ENCODE measurements at places on chromosomes 6 and 20.

GRCh38 chr6:145756170-145756662 is 20.9 kb upstream of the EPM2A start:
- no peak for DNase-seq

DNA sequence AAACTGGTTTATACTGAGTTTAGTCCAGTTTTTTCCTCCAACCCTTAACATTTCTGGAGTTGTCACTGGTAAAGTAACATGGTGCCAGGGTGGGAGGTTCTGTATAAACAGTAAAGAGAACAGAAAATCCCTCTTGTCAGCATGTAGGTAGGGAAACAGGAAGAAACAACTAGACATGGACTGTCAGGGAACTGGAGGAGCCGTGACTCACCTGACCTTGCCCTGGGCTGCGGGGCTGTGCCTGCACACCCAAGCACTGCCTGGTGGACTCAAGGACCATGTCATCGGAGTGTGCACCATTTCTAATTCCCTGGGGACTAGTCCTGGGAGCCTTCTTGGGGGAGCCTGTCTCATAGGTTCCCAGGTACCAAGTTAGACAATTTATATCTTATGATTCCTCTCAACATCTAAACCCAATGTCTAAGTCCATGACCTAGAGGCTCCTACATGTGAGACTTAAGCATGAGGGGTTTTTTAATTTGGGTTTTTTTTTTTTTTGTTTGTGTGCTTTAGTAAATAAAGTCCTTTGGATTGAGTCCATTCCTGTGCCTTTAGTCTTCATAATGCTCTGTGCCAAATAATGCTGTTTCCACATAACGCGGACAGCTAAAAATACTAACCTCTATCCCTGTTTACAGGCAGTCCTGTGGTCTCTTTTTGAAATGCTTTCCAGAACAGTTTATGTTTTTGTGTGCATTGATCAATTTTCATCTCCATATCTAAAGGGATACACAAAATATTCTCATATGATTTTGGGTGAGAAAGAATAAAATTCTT is 136.9 kb upstream of the SUPT3H start:
- DNase-seq = no peak

GRCh38 chr20:50980071-50980681 is 21.6 kb downstream of the MOCS3 start:
- DNase-seq = no peak

- DNase-seq = no peak
These were observed 877.5 kb downstream of the TFAP2A start for GRCh38 chr6:9537381-9537780.

DNA sequence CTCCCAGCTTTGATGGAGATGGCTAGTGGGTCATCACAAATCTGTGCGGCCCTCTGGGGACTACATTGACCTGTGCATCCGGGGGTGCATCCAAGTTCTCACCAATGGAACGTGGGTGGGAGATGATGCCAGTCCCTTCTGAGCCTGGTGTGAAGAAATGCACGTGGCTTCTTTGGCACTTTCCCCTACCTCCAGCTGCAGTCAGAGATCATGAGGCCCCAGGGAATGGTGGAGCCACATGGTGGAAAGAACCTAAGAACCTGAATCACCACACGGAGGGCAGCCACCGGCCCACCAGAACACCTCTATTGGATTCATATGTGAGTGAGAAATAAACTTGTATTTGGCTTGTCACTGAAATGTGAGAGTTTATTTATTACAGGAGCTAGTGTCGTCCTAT is 9.9 kb upstream of the CDKN1A start:
- DNase-seq = no peak

DNA sequence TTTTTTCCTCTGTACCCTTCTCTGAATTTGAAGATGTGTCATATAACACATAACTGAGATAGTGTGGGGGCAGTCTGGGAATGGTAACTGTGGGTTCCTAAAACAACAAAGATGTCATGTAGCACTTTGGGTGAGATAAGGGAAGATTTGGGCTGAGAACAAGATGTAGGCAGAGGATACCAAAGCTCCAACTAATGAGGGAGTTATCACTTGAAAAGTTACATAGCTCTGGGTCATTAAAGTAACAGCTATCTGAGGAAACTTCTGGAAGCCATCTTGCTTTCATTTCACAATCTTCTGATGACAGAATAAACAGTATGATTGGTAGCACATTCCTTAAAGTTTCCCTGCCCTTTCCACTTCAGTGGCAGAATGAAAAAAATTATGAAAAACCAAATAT is 255.4 kb downstream of the TBX18 start:
- DNase-seq = no peak

DNA sequence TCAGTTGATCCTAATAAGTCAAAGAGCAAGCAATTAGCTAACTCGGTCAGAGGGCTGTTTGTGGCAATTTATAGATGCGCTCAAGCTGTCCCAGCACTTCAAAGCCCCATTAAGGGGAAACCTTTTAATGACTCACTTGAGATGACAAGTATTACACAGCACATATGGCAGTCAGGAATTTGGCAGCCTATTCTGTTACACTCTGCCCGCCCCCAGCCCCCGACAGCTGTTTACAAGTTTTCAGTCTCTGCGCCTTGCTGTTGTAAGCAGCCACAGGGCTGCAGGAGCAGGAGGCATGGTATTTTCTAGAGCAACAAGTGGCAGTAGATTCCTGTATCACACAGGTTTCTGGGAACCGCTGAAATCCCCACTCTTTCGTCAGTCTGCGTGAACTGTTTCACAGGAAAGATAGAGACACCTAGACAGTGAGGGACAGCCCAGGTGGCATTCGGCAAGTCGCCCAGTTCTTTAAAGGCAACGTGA is 263.0 kb downstream of the FOXC1 start:
- no peak for DNase-seq

- DNase-seq = no peak
These were observed 27.7 kb upstream of the PNPLA1 start for GRCh38 chr6:36242161-36242560.

GRCh38 chr6:24766680-24767462 is 7.9 kb upstream of the GMNN start:
- no peak for DNase-seq

DNA sequence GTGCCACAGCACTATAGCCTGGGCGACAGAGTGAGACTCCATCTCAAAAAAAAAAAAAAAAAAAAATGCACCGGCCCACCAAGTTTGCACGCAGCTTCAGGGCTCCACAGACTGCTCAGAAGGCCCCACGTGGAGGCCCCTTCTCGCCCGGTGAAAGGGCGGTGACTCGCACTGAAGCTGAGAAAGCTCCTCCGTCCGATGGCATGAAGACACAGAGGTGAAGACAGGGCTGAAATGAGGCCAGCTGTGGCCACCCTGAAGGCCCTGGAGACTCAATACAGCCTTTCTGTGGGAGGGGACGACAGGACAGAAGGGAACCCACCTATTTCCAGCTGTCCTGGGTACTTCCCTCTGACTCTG is 84.0 kb downstream of the PTPN1 start:
- DNase-seq = no peak

- no peak for DNase-seq
These were observed 251.0 kb downstream of the SAMD5 start for GRCh38 chr6:147759536-147759935.

All from stimulated activated CD4-positive, alpha-beta T cell treated with anti-CD3 and anti-CD28 coated beads, Interleukin-15, amount 100 ng/mL, for 1 hour (primary cell).